ENCODE measurements at places on chromosomes 11 and 22.

DNA sequence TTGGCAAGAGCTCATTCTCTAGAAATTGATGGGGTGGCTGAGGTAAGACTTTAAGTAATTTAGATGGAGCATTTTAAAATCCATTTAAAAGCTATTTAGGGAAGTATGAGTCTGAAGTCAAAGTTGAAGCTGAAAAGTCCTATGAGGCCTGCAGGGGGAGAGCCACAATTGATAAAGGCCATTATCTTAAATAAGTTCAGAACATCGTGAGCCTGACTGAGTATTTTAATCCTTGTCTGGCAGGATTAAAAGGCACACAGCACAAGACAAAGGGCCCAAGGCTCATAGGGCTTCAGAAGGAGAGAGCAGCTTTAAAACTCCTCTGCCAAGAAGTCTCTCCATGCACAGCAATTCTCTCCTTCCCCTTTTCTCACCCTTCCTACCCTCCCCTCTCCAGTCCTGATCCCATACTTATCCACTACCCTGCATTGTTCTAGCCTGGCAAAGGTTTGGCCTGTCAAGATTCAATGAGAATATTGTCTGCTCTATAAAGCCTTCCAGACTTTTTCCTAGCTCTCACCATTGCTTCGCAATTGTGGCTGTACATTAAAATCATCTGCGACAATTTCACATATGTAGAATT, 1312.9 kb downstream of the FAM181B start:
- no peak for DNase-seq

DNA sequence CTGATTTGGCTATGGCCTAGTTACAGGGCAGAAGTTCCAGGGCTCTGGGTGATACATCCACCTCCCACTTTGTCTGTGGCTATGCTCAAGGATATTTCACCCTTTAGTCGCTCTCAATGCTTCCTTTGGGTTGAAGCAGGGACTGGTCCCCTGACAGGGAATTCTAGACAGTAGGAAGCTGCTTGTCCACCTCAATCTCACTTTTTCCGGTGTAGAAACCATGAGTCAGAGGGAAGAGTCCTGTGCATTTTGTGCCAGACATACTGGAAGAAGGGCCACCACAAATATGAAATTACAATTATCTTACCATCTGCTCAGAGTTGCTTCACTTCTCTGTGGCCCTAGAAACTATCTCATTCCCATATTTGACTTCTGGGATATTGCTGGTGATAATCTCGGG, 413.7 kb upstream of the FAT3 start:
- no peak for DNase-seq

DNA sequence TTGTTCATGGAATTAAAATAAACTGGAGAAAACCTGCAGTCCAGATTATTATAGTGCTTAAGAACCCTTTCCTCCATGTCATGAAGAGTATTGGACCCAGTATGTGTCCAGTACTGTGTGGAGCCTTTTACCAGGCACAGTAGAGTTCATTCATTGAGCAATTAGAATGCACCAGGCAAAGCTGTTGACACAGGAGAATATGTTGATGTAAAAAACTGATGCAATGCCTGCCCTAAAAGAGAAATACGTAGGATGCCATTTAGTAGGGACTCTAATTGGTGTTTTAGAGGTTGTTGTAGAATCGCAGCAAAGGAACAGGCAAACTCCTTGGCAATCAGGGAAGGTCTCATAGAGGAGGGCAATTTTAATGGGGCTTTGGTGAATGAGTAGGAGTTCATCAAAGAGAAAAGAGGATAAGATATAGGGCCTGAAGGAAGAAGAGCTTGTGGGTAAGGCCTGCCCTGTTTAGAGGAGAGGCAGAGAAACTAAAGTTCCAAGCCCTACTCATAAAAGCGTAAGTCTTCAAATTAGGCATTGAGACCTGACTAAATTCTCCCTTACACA, 126.4 kb downstream of the SEZ6L start:
- DNase-seq, result no peak

DNA sequence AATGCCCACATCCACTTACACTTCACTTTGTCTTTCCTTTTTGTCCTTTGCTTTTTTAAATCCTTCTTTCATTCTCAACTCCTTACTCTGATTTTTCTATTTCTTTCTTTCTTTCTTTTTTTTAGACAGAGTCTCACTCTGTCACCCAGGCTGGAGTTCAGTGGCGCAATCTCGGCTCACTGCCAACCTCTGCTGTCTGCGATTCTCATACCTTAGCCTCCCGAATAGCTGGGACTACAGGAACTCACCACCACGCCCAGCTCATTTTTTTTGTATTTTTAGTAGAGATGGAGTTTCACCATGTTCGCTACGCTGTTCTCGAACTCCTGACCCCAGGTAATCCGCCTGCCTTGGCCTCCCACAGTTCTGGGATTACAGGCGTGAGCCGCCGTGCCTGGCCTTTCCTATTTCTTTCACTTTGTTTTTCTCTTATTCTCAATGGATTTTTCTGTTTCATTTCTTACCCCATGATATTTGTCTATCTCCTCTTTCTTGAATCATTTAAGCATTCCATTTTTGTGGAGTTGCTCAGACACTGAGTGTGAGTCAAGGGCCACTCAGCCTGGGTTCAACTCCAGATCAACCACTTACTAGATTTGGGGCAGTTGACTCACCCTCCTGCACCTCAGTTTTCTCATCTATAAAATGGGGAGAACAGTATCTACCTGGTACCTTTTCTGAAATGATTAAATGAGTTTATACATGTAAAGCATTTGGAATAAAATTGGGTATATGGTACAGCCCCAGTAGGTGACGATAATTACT, 7.6 kb downstream of the KCNJ5 start:
- no peak for DNase-seq

- no peak for DNase-seq
These were observed 573.6 kb downstream of the BUD13 start for GRCh38 chr11:116199182-116199581.

All from stimulated activated CD4-positive, alpha-beta T cell treated with anti-CD3 and anti-CD28 coated beads, Interleukin-2, amount 100 ng/mL, for 24 hours (primary cell).